KBM-7 (cell line): ENCODE measurements at places on chromosomes 1 and 21.

- DNase-seq, result peak; percentile 19
Observed at GRCh38 chr1:36322786-36323635, 434 bp downstream of the EVA1B start.

DNA sequence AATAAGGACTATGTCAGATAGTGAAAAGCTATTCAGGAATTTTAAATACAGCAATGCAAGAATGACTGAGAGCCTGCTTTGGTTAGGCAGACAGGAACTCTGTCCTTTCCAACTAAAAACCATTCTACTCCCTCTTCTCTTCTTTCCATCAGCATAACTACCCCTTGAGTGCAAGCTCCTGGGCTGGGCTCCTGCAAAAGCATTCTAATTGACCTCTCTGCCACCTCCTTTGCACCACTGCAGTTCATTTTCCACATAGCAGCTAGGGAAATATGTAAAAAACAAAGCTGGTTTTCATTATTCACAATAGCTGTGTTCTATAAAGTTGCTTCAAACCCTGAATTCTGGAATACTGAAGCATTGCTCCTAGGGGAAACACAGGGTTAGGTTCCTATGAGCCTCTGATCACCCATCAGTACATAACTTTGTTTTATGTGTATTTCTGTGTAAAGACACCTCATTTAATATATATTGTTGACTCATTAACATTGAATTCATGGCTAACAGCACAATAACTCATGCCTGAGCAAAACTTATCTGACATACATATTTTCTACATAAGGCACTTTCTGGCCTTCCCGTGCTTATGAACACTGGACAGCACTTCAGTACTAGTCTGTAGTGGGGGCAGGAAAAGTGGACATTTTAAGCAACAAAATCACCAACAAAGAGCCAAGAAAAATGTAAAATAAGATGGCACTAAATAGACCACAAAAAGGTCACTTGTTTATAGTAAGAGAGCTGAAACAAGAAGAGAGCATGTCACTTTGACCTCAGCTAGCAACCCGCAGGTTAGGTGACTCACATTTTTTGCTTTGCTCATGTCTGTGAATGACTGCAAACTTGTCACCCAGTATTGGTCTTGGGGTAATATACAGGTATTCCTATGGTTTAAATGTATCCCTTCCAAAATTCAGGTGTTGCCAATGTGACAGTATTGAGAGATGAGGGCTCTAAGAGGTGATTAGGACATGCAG lies 57.9 kb upstream of the IRF2BP2 start:
- no peak for DNase-seq

GRCh38 chr1:48728584-48728983 lies 48.1 kb downstream of the BEND5 start:
- DNase-seq, result no peak

GRCh38 chr1:168512864-168513595 lies 30.8 kb downstream of the XCL2 start:
- no peak for DNase-seq

GRCh38 chr1:109926662-109927300 lies 16.1 kb downstream of the CSF1 start:
- no peak for DNase-seq

- DNase-seq, result no peak
Observed at GRCh38 chr1:200889571-200889970, 5.1 kb upstream of the INAVA start.

GRCh38 chr1:46606255-46606965 lies 2.3 kb upstream of the MKNK1 start:
- no peak for DNase-seq

DNA sequence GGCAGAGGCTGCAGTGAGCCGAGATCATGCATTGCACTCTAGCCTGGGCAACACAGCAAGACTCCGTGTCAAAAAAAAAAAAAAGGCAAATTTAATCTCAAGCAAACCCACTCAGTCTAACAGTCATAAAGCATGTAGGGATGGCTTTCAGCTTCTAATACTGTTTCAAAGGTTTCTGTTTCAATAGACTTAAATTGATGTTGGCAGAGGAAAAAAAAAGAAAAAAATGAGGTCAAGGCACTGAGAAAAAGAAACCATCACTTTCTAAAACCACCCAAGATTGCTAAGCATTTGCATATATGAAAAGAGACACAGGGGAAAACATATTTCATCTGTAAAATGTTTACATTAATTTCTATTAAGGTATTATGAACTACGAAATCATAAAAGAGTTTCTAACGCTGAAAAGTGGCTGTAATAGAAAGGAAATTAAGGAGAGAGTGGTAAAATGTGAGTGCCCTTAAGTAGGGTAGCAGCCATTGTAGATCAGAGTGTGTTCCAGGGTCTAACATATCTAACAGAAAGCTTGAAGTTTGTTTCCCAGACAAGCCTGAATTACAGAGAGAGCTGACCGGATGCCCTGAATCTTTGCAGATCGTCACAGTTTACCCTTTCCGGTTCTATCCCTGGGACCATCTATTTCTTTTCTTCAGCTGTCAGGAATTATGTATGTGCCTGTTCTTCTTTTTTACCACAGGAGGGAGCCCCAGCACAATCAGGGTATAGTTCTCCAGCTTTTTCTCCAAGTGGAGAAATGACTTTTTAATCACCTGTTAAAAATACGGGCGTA lies 70.0 kb downstream of the PLD5 start:
- peak; percentile 32 for DNase-seq

GRCh38 chr21:34609933-34610549 lies 4.9 kb downstream of the RCAN1 start:
- DNase-seq, result no peak
